H9 (cell line): ENCODE measurements at places on chromosomes 16 and 17. TPM values are rescaled to one million over a fixed set of nuclear protein-coding genes. Genes with fewer than 3 reads are reported as not detected.
A peak's percentile ranks its signal among the peaks of the same experiment; 100 is the strongest.

GRCh38 chr17:45190503-45191255, 29.0 kb downstream of the HEXIM2 start:
- no peak overlapping the region for H3K27ac ChIP-seq
- no peaks in the 10 kb centered on the region; the same call in 2 of the 3 replicates for H3K36me3 ChIP-seq
- no peaks in the 10 kb centered on the region for H3K27me3 ChIP-seq

- H3K4me1 ChIP-seq: no peaks in the 10 kb centered on the region
- H3K4me3 ChIP-seq: no peak overlapping the region
- no peak for DNase-seq
- H3K27me3 ChIP-seq: no peaks in the 10 kb centered on the region
Observed at GRCh38 chr16:7381671-7382070, 49.0 kb downstream of the RBFOX1 start.

- no peaks in the 10 kb centered on the region for H3K27me3 ChIP-seq
- DNase-seq: no peak
- H3K4me3 ChIP-seq: no peak overlapping the region
- no peaks in the 10 kb centered on the region for H3K36me3 ChIP-seq
Observed at GRCh38 chr16:1014771-1015495, 33.4 kb downstream of the SOX8 start.

DNA sequence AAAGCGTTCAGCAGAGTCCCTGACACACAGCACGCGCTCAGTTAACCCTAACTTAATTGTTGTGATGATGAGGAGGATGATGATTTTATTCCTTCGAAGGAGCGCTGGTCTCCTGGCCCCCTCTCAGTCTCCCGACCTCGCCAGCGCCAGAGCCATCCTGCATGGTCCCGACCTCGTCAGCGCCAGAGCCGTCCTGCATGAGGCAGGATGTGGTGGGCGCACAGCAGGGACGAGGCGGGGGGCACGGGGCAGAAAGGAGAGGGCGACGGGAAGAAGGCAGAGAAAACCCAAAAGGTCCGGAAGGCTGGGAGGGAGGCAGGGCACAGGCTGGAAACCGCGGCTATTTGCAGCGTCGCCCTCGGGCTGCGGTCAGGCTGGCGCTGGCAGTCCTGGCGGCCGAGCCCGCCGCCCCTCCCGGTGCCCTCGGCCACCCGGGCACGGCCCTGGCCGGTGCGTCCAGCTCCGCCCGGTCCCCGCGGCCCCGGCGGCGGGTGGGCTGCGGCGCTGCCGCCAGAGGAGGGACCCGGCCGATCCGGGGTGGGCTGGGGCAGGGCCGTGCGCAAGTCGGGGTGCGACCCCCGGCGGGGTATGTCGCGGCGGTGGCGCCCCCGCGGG, 3.0 kb upstream of the TAC4 start:
- H3K4me3 ChIP-seq: peak overlapping the region; percentile 67
- H3K27me3 ChIP-seq: no peaks in the 10 kb centered on the region; the same call in 1 of the 2 replicates
- H3K27ac ChIP-seq: no peak overlapping the region
- DNase-seq: peak; percentile 66
- H3K36me3 ChIP-seq: no peaks in the 10 kb centered on the region

GRCh38 chr17:16267174-16267573, 50.2 kb downstream of the PIGL start:
- H3K4me1 ChIP-seq: no peaks in the 10 kb centered on the region
- no peak overlapping the region for H3K27ac ChIP-seq
- no peaks in the 10 kb centered on the region for H3K27me3 ChIP-seq
- no peak for DNase-seq

GRCh38 chr16:75761108-75761507, 34.8 kb upstream of the CPHXL start:
- no peak overlapping the region for H3K27ac ChIP-seq
- H3K4me3 ChIP-seq: no peak overlapping the region
- H3K27me3 ChIP-seq: no peaks in the 10 kb centered on the region
- H3K36me3 ChIP-seq: no peaks in the 10 kb centered on the region
- DNase-seq: no peak
- no peaks in the 10 kb centered on the region for H3K4me1 ChIP-seq

- DNase-seq: no peak
- H3K27ac ChIP-seq: no peak overlapping the region
- no peaks in the 10 kb centered on the region for H3K36me3 ChIP-seq
- H3K27me3 ChIP-seq: no peaks in the 10 kb centered on the region
- H3K4me3 ChIP-seq: no peak overlapping the region
Observed at GRCh38 chr16:70474320-70475053, 20.1 kb downstream of the FCSK start.

DNA sequence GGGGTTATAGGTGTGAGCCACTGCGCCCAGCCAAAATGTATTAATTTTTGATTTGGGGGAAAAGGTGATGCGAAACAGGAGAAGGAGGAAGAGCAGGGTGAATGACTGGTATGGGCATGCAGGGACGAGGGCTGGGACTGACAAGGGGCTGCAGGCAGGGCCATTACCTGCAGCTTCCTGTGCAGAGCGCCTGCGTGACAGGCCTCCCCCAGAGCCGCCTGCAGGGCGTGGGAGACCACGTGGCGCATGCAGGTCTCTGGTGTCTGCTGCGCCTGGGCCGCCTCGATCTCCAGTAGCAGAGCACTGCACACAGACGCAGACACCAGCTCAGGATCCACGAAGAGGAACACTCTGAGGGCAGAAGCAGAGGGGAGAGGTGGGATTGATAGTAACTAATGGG, 32.4 kb downstream of the PIK3R6 start:
- no peaks in the 10 kb centered on the region; the same call in 1 of the 2 replicates for H3K27me3 ChIP-seq
- no peak overlapping the region for H3K4me3 ChIP-seq
- no peak overlapping the region for H3K27ac ChIP-seq
- H3K36me3 ChIP-seq: no peaks in the 10 kb centered on the region

- no peak overlapping the region for H3K27ac ChIP-seq
- no peak for DNase-seq
- H3K4me1 ChIP-seq: no peaks in the 10 kb centered on the region
- no peak overlapping the region for H3K4me3 ChIP-seq
Observed at GRCh38 chr17:56739376-56739775, 94.3 kb downstream of the C17orf67 start.

DNA sequence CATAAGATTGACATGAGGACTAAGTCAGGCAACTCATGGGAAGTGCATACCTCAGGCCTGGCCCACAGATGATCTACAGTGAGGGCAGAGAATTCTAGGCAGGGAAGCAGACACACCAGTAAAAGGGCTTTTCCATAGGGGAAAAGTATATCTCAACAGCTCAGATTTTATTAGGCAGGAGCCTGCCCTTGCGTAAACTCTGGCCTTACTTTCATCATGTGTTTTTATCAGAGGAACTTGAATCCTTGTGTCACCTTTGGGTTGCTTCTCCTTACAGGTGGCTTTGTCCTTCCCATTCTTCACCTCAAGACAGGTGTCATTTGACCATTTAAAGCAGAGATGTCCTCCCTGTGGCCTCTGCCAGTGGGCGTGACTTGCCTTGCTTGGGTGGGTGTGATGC, 138.1 kb downstream of the MSI2 start:
- no peaks in the 10 kb centered on the region for H3K27me3 ChIP-seq
- peaks cover 20% of the 10 kb centered on the region for H3K36me3 ChIP-seq
- no peak overlapping the region for H3K27ac ChIP-seq
- no peak for DNase-seq
- peaks cover 13% of the 10 kb centered on the region; the same call in 1 of the 2 replicates for H3K4me1 ChIP-seq
- H3K4me3 ChIP-seq: no peak overlapping the region

DNA sequence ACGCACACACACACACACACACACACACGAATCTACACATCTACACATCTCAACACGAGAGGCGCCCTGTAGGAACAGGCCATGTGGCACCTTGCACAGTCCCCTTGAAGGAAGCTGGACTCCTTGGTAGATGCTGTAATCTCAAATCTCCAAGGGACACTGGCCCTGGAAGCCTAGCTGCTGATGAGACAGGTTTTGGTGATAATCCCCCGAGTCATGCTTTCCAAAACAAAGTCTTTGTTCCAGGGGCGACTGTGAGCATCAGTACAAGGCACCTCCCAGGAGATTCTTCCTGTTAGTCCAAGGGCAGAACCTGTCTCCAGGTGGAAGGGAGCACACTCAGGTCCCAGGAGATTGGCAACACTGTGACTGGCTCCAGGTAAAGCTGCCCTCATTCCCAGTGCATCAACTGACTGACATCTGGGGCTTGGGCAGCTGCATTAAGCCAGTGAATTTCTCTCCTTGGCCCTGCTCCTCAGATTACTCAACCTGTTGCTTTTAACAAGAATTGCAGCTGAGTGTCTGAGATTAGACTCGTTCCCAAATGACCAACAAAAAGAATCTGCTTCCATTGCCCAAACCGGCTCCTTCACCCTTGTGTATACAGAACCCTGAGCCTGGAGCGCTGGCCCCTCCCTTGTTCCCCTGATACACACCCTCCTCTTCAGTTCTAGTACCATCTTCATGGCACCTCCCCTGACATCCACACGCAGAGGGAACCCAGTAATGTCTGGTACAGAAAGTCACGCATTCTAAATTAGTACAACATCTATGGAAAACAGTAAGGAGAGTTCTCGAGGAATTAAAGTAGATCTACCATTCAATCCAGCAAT, 13.9 kb upstream of the TNRC6C start:
- no peak overlapping the region for H3K4me3 ChIP-seq
- H3K27ac ChIP-seq: no peak overlapping the region
- H3K4me1 ChIP-seq: no peaks in the 10 kb centered on the region
- H3K27me3 ChIP-seq: no peaks in the 10 kb centered on the region

DNA sequence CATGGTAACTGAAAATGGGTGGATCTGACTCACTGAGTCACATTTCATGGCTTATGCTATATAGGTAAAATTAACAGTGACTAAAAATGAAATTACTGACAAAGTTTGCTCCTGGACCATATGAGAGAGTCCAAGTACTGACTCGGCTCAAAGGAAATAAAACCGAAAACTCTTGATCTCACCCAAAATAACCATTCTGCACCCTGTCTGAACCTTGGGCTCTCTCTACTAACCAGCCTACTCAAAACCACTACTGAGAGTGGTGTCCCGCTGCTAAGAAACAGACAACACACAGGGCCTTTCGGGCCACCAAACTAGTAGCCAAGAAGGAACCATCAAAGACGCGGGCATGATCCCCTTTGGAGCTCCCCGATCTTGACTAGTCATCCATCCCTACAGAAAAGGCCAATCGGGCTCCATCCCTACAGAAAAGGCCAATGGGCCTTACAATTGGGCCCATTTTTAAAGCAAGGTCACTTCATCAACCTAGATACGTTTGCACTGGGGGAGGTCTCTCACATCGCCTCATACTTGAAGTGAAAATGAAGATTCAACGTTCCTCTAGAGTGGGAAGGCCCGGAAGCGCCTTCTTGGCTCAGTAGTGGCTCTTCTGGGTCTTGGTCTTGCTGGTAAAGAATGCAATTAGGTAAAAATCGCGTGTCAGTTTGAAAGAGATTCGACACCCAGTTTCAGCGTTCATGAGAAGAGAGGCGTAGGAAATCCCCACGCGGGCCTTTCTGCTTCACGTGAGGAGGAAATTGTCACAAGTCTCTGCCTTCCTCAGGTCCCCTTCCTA, 720 bp upstream of the ZPBP2 start:
- no peak overlapping the region for H3K4me3 ChIP-seq
- no peak overlapping the region for H3K27ac ChIP-seq
- H3K36me3 ChIP-seq: no peaks in the 10 kb centered on the region
- peaks cover 16% of the 10 kb centered on the region; the same call in 1 of the 2 replicates for H3K27me3 ChIP-seq
- H3K4me1 ChIP-seq: no peaks in the 10 kb centered on the region

ANKRD40CL gene
- total RNA-seq: not detected in 2 replicates

CLEC18A gene
- 0.75 and 1.6 TPM in 2 replicates for total RNA-seq

GLIS2 gene
- 14.3 and 14.9 TPM in 2 replicates for total RNA-seq

KRTAP9-4 gene
- total RNA-seq: not detected in 2 replicates

VMO1 gene
- 0.31 TPM in 1 of 2 replicates, not detected in the other for total RNA-seq

CORO1A gene
- 3.4 and 4.8 TPM in 2 replicates for total RNA-seq

ZFPM1 gene
- total RNA-seq: 3.6 and 4.7 TPM in 2 replicates

CLDN9 gene
- total RNA-seq: 1.3 and 1.5 TPM in 2 replicates

TVP23A gene
- 3.0 and 3.1 TPM in 2 replicates for total RNA-seq

STAC2 gene
- 1.5 and 2.5 TPM in 2 replicates for total RNA-seq
